ENCODE measurements at places on chromosomes 6 and 20.

- no peak for DNase-seq
Observed at GRCh38 chr20:21386111-21386510, 11.2 kb downstream of the NKX2-4 start.

DNA sequence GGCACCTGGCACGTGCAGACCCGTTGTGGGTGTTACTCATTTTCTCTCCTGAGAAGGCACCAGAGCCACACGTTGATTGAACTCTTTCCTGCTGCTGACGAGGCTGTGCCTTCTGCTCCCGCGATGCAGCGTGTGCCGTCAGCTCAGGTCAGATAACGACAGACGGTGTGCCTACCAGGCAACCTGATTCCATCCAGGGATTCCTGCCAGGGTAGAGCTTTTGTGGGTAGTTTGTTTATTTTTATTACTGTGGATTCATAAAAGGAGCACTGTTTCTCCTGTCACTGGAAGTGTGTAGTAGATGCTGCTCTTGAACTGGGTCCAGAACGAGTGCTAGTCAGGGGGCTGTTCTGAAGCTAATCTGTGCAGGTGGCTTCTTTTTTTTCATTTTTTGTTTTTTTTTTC, 20.7 kb downstream of the PRPF6 start:
- no peak for DNase-seq

DNA sequence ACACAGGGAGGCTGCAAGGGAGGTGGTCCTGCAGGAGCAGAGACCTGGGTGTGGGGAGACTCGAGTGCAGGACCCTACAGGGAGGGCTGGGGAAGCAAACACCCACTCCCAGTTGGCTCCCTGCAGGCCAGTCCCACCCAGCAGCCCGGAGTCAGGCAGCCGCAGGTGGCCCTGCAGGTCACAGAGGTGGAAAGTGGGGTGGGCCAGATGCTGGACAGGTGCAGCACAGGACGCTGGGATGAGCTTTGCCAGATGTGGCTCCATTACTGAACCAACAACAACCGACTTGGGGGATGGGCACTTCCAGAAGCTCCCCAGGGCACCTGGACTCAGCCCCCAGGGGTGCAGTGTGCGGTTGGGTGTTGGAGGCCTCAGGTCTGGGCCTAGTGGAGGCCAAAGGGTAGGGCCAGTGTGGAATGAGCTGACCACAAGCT, 26.6 kb upstream of the MYT1 start:
- DNase-seq, result no peak

- DNase-seq, result no peak
Observed at GRCh38 chr6:25351485-25351884, 72.3 kb downstream of the CARMIL1 start.
